Testis (tissue), 5 donors: ENCODE measurements at places on chromosomes 13 and 19.

GRCh38 chr13:38664906-38665305 lies 22.0 kb upstream of the FREM2 start:
- no peak for DNase-seq

DNA sequence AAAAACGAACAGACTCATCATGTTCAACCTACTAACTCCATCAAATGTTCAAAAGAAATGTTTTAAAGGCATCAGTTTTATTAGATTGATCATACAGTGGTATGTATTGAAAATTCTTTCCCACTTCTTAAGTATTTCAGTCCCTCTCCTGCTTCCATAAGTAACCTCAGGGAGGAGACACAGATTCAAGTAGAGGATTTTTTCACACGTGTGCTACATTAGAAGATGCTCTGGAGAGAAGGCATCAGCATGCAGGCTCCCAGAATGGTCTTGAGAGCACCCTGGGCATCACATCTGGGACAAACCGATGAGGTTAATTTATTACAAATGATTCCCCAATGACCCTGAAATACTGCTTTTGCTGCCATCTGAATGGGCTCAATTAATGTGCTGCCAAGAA lies 3.6 kb downstream of the GPR12 start:
- no peak for DNase-seq

- peak; percentile 75 for DNase-seq
These were observed 958 bp downstream of the JUND start for GRCh38 chr19:18280247-18281081.

- no peak for DNase-seq
These were observed 3.0 kb downstream of the FIZ1 start for GRCh38 chr19:55596304-55596703.

GRCh38 chr13:31849206-31849605 lies 109.9 kb downstream of the RXFP2 start:
- no peak for DNase-seq

- DNase-seq = no peak
These were observed 150.9 kb downstream of the URI1 start for GRCh38 chr19:30092721-30093569.

DNA sequence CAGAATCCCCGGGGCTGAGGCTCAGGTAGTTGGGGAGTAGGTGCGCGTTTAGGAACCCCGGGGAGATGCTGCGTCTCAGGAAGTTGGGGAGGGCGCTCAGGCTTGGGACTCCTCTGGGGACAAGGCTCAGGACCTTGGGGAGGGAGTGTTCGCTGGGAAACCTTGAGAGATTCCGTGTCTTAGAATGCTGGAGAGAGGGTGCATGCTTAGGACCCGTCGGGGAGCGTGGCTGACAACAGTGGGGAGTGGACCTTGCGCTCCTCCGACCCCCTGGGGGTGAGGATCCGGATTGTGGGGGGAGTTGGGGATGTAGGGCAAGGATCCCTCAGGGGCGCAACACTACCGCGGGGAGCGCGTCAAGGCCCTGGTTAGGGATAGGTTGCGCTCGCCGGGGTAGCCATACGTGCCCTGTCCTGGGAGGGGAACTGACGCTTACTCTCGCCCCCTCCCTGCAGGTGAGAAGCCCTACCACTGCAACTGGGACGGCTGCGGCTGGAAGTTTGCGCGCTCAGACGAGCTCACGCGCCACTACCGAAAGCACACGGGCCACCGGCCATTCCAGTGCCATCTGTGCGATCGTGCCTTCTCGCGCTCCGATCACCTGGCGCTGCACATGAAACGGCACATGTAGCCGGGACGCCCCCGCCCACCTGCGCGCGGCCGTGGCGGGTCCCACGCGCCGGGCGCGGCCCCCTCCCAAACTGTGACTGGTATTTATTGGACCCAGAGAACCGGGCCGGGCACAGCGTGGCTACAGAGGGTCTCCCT lies 2.0 kb downstream of the KLF2 start:
- no peak for DNase-seq

DNA sequence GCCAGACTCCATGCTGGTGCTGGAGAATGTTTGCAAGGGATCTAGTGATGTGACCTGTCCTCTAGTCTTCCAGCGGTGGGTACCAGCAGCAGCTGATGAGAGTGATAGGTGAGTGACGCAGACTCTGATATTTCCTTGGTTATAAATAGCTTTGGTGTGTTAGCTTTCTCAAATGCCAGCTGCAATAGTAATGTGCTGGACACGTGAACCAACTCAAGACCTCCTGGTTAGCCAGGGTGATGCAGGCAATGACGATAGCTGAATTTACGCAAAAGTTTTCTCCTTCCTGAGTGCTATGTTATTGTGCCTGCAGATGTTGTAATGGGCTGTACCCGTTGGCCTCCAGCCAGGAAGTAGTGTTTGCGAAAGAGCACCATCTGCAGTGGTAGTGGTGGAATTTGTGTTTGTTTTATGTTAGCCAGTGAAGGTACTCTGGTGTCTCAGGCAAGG lies 129.5 kb downstream of the CYSLTR2 start:
- DNase-seq = peak; percentile 32

DNA sequence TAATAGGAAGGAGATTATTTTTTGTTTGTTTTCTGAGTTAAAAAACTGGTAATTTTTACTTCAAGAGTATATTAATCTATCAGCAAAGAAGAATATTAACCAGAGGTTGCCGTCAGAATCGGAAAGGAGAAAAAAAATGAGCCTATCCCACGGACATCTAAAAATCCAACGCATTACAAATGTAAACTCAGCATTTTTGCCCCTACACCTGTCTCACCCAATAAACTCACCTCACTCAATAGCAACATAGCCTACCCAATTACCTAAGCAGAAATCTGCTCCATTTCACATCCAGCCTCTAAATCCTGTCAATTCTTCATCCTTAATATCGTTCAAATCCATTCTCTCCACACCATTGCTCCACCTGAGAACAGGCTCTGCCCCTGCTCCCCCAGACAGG lies 10.4 kb upstream of the DIAPH3 start:
- no peak for DNase-seq

DNA sequence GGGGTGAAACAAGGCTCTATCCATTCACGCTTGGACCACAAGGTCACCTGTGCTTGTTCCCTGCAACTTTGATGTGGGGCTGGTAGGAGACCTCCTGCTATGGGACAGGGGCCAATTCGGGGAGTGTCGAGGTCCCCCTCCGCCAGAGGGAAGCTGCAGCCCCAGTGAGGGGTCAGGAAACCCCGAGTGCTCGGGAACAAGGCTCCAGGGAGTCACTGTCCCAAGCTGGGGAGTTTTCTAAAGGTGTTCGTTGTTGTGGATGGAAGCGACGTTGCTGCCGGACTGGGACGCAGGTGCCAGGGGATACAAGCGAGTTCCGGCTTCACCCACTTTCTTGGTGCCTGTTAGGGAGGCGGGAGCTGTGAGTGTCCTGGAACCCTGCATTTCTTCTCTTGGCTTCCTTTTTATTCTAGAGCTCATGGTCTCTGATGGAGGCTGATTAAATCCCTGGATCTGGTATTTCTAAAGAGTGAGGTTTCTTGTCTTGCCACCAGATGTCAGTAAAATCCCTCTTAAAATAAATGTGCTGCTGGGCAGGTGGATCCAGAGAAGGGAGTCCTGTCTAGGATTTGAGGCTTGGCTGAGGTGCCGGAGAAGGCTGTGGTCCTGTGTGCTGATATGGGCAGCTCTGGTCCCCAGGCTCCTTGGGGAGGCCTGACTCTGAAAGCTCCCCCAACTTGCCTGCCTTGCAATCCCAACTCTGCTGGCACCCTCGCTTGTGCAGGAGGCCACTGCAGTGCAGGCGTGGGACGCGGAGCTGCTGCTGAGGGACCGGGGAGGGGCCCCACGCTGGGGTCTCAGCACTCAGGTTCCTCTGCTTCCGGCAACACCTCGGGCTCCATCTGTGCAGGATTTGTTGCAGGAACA lies 153.9 kb downstream of the TEX29 start:
- peak; percentile 25 for DNase-seq

GRCh38 chr13:45728759-45729158 lies 26.6 kb downstream of the CBY2 start:
- DNase-seq = no peak

DNA sequence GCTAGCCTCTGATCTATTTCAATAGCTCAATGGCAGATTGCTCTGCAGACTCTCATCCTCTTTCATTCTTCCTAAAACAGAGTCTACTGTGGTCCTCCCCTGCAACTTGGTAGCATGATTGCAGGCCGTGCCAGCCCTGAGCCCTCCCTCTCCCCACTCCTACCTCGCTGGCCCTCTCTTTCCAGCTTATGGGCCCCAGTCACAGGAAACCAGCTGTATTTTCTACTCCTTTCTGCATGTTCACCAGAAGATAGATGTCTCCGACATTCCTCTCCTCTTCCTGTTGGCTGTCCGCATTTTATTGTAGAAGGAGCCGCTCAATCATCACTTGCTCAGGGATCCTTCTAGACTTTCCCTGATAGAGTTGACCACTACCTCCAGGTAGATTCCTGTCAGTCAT lies 50.2 kb downstream of the SERP2 start:
- no peak for DNase-seq

GRCh38 chr19:39765091-39766076 lies 13.3 kb upstream of the LEUTX start:
- peak; percentile 78 for DNase-seq

GRCh38 chr19:51809787-51810186 lies 14.8 kb downstream of the FPR3 start:
- peak; percentile 47 for DNase-seq

GRCh38 chr19:38675611-38676010 lies 28.2 kb downstream of the ACTN4 start:
- DNase-seq = no peak

- DNase-seq = no peak
These were observed 34.2 kb downstream of the NALCN start for GRCh38 chr13:101382086-101382485.

DNA sequence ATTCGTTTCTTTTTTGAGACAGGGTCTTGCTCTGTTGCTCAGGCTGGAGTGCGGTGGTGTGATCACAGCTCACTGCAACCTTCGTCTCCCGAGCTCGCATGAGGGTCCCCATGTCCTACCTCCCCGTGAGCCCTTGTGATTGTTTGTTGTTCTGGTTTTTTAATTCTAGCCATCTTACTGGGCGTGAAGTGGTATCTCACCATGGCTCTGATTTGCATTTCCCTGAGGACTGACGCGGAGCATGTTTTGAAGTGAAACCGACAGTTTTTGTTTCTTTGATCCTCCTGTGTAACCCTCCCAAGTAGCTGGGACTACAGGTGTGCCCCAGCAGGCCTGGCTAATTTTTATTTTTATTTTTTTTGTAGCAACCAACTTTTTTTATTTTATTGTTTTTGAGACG lies 21.7 kb downstream of the GNG7 start:
- DNase-seq = no peak

DNA sequence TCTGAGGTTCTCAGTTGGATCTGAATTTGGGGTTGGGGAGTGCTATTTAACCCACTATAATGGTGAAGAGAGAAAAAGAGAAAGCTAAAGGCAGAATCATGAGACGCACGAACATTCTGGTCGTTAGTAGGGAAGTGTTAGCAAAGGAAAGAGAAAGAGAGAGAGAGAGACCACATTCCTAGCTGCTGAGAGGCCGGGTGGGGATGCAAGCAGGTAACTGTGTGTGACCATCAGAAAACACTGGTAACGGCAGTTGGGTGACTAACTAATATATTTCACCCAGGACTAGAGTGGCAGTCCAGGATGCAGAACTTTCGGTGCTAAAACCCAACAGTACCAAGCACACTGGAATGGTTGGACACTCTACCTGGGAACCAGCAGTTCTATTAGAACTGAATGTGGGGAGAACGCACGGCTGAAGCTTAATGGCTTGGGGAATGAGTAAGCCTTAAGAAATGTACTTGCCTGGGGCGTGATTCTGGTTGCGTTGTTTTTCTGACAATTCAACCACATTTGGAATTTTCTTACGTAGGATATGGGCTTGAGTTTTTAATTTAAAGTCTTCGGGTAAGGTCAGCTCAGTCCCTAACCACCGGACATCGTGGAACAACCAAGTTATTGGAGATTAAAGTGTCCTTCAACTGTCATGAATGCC lies 130.2 kb downstream of the DNAJC15 start:
- no peak for DNase-seq

- DNase-seq = no peak
These were observed 1.3 kb downstream of the SLC25A42 start for GRCh38 chr19:19064811-19065745.

GRCh38 chr19:5913739-5914357 lies at the start of gene CAPS:
Gene CAPS, plus strand, starts transcription at chr19:5914254. Its CDS starts 153 bp downstream, at chr19:5914407.
- no peak for DNase-seq

DNA sequence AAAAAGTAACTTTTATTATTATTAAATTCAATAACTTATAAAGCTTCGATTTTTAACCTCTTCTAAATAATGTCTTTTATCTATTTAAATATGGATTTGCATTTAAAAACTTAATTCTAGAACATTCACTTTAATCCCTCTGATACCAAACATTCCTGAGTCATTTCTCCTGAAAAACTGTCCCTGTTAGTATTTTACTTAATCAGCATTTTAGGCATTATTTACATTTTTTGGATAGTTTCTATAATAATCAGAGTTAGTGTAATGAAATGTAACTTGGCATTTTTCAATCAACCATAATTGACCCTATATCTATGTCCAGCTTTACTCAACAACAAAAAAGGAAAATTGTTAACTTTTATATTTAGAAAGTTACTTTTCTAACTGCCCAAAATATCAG lies 428.1 kb downstream of the PCDH17 start:
- DNase-seq = no peak

DNA sequence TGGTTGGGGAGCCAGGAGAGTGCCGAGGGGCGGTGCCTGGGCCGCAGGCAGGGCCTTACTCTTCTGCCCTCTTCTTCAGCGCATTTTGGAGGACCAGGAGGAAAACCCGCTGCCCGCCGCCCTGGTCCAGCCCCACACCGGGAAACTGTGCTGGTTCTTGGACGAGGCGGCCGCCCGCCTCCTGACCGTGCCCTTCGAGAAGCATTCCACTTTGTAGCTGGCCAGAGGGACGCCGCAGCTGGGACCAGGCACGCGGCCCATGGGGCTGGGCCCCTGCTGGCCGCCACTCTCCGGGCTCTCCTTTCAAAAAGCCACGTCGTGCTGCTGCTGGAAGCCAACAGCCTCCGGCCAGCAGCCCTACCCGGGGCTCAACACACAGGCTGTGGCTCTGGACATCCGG lies 9.4 kb downstream of the PGLS start:
- no peak for DNase-seq

GRCh38 chr19:37928527-37929286 lies 21.7 kb downstream of the SIPA1L3 start:
- DNase-seq = no peak

GRCh38 chr13:44713788-44714469 lies 137.8 kb upstream of the TSC22D1 start:
- no peak for DNase-seq

DNA sequence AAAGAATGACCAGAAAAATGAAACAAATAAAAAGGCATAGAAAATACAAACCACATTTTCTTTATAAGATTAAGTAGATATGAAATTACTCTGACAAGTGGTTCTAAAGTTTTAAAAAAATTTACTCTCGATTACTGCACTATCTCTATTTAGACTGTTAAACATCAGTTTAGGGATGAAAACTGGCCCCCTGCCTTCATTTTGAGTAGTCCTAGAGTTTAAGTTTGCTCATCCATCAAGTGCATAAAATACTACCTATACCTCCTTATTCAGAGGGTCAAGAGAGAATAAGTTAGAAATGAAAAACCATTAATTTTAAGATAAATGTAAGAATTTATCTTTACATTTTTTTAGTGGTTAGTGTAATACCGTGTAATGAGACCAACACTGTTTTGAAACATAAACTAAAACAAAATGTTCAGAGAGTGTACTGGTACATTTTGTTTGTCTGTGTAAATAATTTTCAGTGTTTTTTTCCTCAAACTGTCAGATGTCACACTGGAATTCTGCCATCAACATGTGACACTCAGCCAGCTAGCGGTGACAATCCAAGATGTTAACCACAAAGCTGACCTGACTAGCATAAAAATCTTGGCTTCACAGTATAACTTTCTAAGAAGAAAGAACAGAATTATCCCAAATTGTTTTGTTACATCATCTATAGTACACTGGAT lies 184.8 kb upstream of the PCDH20 start:
- no peak for DNase-seq
